ENCODE measurements at places on chromosomes 11 and 22.
A peak's percentile ranks its signal among the peaks of the same experiment; 100 is the strongest.

- DNase-seq, result no peak
Measured at GRCh38 chr11:126718276-126718675, 282.3 kb downstream of the KIRREL3 start.

DNA sequence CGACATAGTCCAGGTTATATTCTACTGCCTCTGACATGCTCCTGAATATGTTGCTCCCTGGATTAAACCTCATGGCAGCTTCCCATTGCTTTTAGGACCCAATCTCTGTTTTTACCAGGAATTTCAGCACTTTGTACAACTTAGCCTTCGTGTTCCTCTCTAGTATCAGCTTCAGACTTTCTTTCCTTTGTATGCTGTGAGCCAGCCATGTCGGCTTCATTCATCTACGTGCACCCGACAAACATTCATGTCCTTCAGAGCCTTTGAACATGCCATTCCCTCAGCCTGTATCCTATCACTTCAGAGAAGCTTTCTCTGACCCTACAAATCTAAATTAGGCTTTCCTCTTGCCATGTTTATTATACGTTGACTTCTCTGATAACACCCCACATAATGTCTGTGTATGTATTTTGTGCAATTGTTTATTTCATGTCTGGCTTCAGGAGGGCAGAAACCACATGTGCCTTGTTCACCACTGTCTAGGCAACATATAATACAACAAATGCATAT, 743.4 kb downstream of the OPCML start:
- DNase-seq, result no peak

DNA sequence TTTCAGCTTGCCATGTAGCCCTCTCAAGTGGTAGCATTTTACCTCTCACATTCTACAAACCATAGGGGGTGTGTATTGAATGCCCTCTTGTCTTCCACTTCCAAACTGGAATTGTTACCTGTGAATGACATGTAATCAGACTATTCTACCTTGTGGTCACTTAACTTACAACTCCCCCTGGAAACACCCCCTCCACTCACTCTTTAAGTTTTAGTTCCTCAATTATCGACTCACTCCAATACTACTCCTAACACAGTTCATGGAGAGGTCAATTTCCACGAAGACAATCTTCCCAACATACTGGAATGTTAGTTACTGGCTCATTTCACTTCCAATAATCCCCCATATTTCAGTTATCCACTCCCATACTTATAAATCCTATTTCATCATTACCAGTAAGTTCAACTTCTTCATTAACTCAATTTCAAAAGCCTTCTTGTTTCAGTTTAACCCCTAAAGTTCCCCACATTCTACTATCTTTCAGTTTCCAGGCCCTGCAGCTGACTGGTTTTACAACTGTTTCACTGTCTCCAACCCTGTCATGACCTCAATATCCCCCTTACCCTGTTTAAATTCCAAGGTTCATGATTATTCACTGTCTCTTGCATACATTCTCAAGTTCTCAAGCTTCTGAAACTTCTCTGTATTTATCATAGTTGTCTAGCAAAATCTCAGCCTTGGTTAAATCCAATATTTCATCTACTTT, 92.5 kb downstream of the C11orf87 start:
- no peak for DNase-seq

- no peak for DNase-seq
Measured at GRCh38 chr11:124891373-124891861, 6.2 kb downstream of the ROBO4 start.

DNA sequence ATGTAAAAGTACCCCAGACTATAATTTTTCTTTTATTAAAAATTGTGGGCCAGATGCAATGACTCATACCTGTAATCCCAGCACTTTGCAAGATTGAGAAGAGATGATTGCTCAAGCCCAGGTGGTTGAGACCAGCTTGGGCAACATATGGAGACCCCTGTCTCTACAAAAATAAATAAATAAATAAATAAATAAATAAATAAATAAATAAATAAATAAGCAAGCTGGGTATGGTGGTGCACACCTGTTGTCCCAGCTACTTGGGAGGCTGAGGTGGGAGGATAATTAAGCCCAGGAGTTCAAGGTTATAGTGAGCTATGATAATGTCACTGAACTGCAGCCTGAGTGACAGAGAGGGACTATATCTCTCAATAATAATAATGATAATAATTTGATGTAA, 66.1 kb upstream of the CCDC179 start:
- DNase-seq, result no peak

- DNase-seq, result no peak
Measured at GRCh38 chr11:126725521-126725920, 275.0 kb downstream of the KIRREL3 start.

GRCh38 chr11:20293992-20294391, 69.5 kb upstream of the HTATIP2 start:
- DNase-seq, result no peak

- DNase-seq, result no peak
Measured at GRCh38 chr11:95443386-95443785, 212.4 kb upstream of the SESN3 start.

- no peak for DNase-seq
Measured at GRCh38 chr11:65242389-65242788, 19.4 kb upstream of the POLA2 start.

DNA sequence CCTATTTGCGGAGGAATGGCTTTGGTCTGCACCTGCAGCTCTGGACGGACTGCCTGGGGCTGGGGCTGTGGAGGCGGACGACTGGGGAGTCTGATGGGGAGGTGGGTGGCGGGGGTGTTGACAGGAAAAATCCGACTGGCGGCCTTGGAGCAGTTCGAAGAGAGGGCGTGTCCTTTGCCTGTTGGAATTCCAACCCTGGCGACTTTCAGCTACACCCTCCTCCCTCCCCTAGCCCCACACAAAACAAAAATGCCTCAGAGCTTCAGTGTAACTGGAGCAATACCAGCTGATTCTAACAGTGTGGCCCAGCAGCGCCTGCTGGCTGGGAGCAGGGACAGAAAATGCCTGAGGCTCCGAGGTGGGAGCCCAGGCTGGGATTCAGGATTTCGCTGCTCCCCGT, 85.4 kb downstream of the ATXN10 start:
- peak; percentile 31 for DNase-seq

GRCh38 chr11:94933223-94934130, 39.9 kb downstream of the CWC15 start:
- DNase-seq, result peak; percentile 88

DNA sequence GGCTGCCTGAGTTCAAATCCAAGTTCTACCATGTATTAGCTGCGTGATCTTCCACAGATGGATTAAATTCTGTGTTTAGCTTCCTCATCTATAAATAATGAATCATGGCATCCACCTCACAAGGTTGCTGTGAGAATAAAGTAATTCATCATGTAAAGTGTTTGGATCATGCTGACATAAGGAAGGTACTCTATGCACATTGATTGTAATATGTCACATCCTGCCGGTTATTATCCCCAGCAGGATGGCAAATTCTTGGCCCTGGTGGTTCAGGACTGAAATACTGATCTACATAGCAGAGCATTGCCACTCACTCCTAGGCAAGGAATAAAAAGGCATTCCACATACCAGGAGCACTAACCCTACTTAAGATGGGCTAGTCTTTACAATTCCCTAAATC, 40.8 kb downstream of the LGR4 start:
- no peak for DNase-seq

GRCh38 chr11:9047964-9048523, 43.4 kb downstream of the SCUBE2 start:
- DNase-seq, result peak; percentile 40

GRCh38 chr11:119433358-119433725, 10.4 kb upstream of the THY1 start:
- no peak for DNase-seq

DNA sequence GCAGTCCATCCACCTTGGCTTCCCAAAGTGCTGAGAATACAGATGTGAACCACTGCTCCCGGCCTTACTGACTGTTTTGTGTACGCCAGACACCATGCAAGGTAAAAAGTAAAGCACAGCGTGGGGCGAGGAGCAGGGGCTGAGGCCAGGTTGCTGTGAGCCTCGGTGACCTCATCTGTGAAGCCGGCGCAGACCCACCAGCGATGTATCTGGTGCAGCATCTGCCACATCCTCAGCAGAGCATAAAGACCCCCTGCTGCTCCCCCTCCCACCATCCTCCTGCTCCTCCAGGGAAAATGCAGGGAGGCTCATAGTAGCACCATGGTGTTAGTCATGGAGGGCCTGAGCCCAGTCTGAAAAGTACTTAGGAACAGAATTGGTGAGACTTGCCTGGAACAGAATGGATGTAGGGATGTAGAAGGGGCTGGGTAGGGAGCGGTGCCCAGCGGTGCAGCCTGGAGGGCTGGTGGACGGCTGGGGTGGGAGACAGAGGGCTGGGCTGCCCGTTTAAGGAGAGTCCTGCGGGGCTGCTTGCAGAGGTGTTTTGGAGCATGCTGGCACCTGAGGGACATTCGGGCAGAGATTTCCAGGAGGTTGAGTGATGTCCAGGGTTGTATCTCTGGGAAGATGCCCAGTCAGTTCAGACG, 462.4 kb downstream of the BRD1 start:
- no peak for DNase-seq

DNA sequence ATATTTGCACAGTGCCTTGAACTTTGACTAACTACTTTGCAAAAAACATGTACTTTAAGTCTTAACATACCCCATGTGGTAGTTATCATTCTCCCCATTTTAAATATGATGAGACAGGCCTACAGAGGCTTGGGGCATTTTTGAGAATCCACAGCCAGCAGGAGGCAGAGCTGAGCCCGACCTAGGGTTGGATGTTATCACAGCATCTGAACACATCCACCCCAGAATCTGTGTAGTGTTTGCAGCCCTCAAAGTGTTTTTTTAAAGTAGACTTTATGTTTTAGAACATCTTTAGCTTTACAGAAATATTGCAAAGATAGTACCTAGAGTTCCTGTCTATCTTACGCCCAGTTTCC, 17.6 kb downstream of the OTOG start:
- no peak for DNase-seq

GRCh38 chr22:37018815-37019308, 385 bp downstream of the TST start:
- DNase-seq, result no peak

DNA sequence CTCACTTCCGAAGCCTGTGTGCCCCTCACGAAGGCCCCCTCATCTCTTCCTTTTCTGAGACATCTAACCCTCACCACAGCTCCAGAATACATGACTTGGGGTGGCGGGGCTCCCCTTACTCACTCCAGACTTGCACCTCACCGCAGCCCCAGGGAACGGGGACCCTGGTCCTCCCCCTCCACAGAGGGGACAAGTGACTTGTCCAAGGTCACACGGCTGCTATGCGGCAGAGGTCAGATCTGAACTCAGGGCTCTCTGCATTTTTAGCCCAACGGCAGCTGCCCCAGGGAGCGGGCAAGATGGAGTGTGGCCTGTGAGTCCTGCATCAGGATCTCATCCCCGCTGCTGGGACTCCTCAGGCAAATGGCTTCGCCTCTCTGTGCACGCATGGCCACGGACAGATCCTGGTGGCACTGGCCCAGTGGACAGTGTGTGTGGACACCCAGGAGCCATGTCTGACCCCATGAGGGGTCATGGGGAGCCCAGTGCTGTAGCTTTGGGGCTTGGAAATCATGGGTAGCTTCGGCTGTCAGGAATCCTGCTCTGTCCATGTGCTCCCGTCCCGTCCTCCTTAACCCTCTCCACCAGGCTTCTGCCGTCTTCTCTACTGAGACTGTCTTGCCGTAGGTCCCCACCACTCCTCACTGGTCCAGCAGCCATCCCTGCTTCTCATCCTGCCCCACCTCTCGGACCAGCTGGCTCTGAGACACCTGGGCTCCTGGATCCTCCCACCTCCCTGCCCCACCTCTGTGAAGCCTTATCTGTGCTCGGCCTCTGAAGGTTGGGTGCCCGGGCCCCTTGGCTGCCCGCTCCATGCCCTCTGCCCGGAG, 48.0 kb upstream of the CARS1 start:
- DNase-seq, result no peak

- no peak for DNase-seq
Measured at GRCh38 chr22:30169002-30169401, 77.6 kb downstream of the LIF start.

DNA sequence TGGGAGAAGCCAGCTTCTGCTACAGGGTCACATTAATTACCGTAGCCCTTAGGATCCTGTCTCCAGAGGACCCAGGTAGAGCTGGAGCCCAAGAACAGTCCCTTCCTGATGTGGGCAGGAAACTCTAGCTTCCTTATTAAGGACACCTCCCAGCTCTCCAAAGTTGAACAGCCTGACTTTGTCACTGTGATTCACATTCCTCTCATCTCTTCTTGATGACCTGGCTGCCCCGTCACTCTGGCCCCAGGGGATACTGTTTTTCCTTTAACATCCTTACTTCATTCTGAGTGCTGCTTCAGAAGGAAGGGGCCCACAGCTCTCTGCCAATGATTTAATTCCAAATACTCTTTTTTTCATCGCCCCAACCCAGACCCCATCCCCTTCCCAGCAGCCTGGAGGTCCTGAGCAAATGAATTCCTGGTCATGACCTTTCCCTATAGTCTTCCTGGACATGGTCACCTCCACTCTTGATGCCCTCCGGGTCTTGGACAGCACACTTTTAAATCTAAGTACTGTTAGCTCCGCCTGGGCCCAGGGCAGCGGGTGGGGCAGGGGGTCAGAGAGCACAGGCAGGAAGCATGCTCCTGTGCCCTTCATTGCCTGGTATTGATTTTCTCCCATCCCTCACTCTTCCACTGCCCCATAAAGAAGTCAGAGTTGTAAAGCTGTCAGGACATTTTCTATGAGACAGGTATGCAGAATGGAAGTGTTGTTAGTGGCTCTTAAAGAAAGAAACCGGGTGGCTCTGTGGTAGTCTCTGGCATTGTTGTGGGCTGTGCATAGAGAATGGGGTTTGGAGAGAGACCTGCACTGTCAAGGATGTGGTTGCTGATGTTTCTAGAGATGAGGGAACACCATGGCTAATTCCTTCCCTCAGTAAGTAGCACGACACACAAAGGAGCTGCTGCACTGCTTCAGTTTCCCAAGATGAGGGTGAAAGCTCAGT, 22.3 kb upstream of the SPON1 start:
- no peak for DNase-seq

DNA sequence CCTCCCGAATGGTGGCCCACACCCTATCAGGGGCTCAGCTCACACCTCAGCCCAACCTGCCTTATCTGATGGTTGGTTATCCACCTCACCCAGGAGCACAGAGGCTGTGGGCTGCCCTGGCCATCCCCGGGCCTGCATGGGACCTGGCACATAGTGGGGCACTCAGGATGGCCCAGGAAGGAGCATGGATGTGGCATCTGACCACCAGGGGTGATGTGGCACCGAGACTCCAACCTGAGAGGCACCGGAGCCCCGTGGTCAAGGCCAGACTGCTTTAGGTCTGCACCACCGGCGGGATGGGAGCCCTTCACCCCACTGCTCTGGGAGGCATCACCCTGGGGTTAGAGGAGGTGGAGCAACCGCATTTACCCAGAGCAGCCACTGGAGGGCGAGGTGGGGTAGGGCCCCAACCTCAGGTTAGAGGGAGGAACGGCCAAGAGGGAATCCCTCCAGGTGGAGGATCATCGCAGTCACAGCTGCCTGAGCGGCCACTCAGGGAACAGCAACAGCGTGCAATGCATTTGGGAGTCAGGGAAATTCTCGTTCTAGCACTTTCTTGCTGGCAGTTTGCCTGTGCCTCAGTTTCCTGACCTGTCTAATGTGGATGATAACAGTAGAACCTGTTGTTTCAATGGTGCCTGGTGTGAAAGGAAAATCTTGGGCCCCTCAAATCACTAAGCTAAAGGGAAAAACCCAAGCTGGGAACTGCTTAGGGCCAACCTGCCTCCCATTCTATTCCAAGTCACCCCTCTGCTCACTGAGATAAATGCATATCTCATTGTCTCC, 52.9 kb upstream of the CARS1 start:
- no peak for DNase-seq

- DNase-seq, result no peak
Measured at GRCh38 chr11:30143098-30143705, 87.6 kb upstream of the FSHB start.
